ENCODE measurements at places on chromosomes 16 and 17.

GRCh38 chr16:27859020-27859419, 204.5 kb downstream of the GSG1L start:
- DNase-seq: no peak

DNA sequence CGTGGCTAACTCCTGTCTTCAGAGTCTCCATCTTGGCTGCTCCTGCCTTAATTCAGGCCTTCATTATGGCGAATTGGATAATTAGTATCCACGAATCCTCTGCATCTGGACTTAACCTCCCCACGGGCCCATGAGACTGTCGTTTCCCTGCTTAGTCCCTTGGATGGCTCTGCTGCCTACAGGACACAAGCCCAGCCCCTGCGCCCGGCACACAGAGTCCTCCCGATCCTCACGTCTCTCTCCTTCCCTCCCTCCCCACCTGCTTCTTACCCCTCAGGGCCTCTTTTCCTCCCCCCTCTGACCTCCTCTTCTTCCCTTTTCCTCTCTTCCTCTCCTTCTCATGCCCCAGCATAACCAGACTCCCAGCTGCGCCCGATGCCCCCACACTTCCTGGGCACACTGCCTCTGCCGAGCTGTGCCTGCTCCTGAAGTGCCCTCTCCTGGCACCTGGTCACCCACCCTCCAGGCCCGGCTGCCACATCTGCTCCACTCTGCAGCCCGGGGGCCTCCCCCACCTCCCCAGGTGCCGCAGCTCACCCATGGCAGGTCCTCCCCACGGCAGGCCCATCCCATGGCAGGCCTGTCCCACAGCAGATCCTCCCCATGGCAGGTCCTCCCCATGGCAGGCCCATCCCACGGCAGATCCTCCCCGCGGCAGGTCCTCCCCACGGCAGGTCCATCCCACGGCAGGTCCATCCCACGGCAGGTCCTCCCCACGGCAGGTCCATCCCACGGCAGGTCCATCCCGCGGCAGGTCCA, 45.9 kb downstream of the RPH3AL start:
- DNase-seq: no peak

DNA sequence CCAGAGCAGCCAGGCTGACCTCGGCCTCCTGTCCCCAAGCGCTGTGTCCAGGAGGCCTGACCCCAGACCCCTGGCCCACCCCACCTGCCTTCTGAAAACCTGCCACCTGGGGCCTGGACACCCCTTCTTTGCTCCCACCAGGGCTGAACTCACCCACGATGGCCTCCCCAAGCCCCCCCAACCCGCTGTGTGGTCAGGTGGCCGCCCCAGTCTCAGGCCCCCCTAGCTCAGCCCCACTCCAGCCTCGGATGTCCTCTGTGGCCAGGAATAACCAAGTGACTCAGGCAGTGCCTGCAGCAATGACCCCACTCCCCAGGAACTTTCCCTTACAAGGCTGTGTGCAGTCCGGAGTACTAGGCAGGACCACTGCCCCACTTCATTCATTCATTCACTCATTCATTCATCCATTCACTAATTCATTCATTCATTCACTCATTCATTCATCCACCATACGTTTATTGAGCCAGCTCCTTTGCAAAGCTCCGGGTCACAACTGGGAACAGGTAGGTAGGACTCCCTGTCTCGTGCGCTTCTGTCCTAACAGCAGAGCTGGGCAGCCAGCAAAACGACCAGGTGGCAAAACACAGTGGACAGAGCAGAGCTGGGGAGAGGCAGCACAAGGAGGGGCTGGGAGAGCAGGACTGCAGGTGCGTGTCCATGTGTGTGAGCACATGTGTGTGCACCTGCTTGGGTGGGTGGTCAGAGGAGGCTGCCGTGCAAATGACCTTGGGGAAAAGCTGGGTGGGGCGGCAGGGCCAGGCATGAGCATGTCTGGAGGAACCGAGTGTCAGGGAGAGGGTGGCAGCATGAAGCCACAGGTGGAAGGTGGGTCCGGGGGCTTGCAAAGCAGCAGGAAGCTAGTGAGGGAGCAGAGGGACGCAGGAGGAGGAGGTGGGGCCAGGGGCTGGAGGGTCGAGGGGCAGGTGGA, 75.8 kb upstream of the CBX4 start:
- no peak for DNase-seq

DNA sequence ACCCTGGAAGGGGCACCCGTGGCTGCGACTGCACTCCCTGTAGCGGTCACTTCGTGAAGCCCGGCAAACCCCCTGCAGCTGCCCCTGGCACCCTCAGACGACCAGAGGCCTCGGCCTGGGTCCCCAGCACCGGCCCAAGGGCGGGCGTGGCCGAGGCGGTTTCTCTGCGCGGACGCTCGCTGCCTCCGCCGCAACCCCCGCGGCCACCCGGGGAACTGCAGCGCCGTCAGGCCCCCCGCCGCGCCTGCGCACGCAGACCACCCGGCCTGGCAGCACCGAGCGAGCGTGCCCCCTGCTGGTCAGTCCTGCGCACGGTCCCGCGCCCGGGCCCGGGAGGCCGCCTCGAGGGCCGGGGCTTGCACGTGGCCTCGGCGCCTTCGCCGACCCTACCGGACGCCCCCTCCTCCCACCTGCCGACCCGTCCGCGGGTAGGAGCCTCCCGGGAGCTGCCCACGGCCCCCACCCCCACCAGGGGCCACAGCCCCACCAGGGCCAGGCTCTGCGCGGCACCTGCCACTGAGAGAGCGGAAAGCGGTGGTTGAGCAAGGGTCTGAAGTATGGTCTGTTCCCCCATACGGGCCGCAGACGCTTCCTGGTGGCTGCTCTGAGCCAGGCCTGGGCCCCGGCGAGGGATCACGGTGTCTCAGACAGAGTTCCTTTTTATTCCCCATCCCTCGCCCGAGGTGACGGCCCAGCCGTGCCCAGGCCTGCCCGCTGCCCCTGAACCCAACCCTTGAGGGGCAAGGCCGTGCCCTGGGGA, 11.5 kb upstream of the HS3ST6 start:
- DNase-seq: peak; percentile 70

GRCh38 chr16:85202051-85202601, 89.9 kb upstream of the CIBAR2 start:
- DNase-seq: no peak

DNA sequence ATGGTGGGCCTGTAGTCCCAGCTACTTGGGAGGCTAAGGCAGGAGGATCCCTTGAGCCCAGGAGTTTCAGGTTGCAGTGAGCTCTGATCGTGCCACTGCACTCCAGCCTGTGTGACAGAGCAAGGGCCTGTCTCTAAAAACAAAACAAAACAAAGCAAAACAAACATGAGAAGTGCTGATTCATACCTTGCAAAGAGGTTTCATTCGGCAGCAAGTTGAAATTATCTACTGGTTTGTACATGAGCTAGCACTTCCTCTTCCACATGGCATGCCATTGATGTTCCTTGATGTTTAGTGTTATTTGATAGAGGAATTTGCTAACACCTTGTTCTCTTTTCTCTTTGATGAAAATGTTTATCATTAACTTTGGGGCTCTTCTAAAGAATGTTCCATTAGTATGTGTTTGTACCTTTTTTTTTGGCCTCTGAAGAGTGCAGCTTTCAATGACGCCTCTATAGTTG, 50.6 kb downstream of the SPECC1 start:
- DNase-seq: peak; percentile 63

DNA sequence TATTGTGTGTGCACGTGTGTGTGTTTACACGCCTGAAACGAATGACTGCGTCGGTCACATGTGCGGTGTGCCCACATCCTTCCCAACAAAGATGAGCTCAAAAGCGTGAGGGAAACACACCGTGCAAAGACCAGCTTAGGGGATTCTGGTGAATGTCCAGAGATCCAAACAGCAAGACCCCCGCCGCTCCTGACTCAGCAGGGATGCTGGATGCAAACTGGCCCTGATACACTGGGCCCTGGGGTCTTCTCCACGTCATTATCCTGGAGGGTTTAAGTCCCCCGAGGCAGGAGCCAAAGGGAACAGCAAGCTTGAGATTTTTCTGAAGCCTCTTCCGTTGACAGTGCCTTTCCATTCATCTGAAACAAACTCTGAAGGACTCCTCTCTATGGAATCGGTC, 59.2 kb downstream of the TBC1D16 start:
- DNase-seq: no peak

DNA sequence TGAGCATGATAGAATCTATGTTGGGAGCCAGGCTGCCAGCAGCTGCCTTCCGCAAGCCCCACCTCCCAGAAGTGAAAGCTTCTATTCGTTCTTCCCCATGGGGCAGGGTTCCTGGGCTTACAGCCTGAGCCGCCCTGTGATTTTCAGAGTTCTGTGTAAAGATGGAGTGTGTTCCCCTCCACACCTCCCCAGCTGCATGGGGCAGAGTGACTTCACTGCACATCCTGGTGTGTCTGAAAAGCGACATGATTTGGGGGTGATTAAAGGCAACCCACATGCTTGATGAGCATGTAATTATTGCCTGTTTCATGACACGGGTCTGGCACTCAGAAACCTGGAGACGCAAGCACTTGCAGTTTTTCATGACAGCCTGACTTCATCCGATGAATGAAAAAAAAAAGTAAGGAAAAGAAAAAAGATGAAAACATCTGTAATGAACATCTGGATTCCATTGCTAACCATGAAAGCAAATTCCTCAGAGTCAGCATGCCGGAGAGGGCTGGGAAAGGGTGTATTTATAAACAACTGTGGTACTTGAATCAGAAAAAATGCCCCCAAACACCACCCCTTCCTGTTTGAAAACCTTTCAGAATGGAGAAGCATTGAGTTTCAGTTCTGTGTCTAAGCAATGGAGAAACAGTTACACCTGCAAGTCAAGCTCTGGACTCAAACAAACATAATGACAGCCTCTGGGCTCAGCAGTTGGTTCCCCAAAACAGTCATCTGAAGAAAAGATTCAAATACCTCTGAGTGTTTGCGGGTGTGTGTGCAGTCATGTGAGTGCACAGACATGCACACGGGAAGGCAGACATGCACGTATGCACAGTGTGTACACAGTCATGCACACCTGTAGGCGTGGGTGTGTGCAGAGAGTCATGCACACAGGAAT, 266.0 kb downstream of the ENGASE start:
- peak; percentile 59 for DNase-seq

DNA sequence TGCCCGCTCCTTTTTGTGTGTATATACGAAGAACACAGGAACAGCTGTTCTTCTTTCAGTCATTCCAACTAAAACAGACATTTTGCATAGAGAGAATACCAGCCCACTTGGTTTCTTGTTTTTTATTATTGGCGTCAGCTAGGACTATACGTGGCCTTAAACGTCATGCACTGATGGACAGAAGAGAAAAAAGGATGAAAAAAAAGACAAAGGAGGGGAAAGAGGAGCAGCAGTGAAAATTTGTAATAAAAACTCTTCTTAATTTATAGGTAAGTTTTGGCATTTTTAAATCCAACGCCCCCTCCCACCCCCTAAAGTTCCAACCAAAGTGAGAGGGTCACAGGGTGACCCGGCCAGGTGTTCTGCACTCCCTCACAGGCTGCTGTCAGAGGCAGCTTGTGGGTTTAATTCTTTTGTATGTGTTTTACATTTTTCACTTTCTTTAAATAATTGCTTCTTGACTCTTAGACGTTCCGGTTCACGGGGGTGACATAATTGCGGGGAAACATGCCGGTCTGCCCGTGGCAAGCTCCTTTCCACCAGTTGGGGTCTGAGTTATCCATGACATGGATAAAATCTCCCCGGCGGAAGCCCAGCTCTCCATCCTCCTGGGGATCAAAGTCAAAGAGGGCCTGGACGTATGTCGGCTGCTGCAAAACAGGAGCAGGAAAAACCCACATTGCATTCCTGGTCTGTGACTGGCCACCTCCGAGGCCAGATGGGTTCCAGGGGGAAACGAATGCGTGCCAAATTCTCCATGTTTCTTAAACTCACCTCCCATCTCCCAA, 30.9 kb upstream of the SLC25A19 start:
- no peak for DNase-seq

DNA sequence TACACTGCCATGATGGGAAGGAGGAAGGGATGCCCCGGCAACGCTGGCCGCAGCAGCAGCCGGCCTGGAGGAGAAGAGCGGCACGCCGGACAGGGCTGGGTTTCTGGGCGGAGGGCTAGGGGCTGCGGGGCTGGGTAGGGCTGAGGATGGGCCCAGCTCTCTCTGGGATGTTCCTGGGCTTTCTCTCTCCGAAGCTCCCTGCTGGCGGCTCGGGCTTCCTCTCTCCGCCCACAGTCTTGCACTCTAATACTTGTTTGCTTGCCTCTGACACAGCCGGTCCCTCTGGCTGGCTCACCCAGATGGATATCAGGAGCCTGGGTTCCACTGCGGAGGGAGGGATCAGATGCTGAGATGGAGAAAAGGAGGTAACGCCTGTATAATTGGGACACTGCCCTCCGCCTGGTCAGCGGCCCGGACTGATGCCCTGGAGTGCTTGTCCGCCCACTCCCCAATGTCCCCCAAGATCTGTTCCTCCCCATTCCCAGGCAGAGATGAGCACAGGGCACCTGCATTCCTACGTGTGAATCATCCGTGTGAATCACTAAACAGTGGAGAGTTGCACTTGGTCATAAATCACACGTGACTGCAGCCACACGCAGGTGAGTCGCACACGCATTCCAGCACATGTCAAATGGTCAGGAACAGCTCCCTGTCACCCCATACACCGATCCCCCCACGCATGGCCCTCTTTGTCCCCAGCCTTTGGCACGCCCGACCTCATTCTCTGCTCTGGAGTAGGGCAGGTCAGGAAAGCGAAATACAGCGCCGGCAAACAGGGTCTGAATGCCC, at the start of gene ALOXE3:
Gene ALOXE3 (minus strand): TSS at position 535 of the 789 bp plus-strand sequence. CDS start 524 bp downstream, at position 11.
- no peak for DNase-seq

GRCh38 chr16:85733839-85734170, 17.1 kb downstream of the C16orf74 start:
- peak; percentile 88 for DNase-seq

DNA sequence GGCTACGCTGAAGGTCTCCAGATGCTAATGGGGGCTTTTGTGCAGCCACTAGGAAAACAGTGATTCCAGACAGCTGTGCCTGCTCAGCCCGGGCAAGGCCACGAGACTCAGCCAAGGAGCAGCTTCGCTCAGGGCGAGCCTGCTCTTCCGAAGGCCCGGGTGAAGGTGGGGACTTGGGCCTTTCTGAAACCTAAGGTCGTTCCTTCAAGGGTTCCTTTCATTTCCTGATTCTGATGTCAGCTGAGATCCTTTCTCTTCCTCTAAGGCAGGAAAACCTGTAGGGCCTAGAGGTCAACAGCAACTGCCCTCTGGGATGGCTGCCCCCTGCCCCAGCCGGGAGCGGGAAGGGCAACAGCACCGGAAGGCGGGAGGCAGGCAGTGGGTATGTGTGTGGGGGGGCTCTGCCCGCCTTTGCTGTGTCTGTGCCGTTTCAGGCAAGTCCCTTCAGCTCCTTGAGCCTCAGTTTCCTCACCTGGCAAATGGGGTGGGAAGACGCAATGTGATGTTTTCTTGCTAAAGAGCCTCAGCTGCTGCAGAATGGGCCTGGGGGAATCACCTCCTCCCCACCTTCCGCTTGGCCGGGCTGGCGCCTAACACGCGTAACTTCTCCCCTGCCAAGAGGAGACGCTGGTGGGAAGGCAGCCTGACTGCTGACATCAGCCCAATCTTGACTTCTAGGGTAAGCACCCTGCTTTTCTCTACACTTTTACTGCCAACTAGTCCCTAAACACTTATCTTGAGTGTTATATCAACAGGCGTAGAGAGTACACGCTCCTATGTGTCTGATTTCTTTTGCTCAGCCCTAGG, 32.8 kb downstream of the IRF8 start:
- peak; percentile 67 for DNase-seq

GRCh38 chr17:6638046-6638908, 2.2 kb downstream of the KIAA0753 start:
- peak; percentile 41 for DNase-seq

GRCh38 chr16:8996891-8997290, 33.2 kb upstream of the USP7 start:
- DNase-seq: no peak

GRCh38 chr16:64132190-64132589, 989.7 kb downstream of the CDH11 start:
- DNase-seq: no peak

GRCh38 chr16:49738001-49738400, 117.9 kb downstream of the ZNF423 start:
- DNase-seq: no peak

GRCh38 chr17:71460943-71461342, 659.9 kb upstream of the SOX9 start:
- peak; percentile 40 for DNase-seq
